ENCODE measurements at places on chromosomes 3 and 15.

DNA sequence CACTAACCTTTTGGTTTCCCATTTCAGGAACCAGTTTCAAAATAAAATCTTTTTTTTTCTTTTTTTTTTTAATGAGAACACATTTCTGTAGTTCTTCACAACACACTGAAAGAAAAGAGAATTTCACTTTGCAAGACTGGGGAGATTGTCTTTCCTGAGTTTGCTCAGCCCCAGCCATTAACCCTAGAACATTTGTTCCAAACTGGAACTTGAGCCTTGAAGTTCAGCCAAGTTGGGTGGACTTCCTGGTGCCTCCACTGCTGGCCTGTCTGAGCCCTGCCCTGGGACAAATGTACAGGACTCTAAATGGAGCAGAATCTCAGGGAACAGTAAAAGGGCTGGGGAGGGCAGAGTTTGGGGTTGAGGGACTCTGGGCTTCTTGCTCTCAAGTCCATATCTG is 196.4 kb upstream of the LPP start:
- no peak for DNase-seq
- H3K27ac ChIP-seq: no peak overlapping the region
- H3K4me3 ChIP-seq: no peak overlapping the region
- no peaks in the 10 kb centered on the region for H3K4me1 ChIP-seq
- no peaks in the 10 kb centered on the region for H3K27me3 ChIP-seq

GRCh38 chr15:79682851-79683288 is 213.9 kb downstream of the MTHFS start:
- DNase-seq: no peak
- H3K4me1 ChIP-seq: no peaks in the 10 kb centered on the region
- H3K36me3 ChIP-seq: no peaks in the 10 kb centered on the region
- no peak overlapping the region for H3K27ac ChIP-seq
- no peaks in the 10 kb centered on the region for H3K27me3 ChIP-seq

GRCh38 chr15:72502220-72502809 is 28.2 kb downstream of the ARIH1 start:
- DNase-seq: no peak
- no peaks in the 10 kb centered on the region for H3K4me1 ChIP-seq
- peaks cover 8% of the 10 kb centered on the region for H3K36me3 ChIP-seq
- H3K27me3 ChIP-seq: no peaks in the 10 kb centered on the region
- H3K4me3 ChIP-seq: no peak overlapping the region

- peaks cover 49% of the 10 kb centered on the region for H3K36me3 ChIP-seq
- H3K27me3 ChIP-seq: no peaks in the 10 kb centered on the region
- no peak overlapping the region for H3K4me3 ChIP-seq
- DNase-seq: no peak
Measured at GRCh38 chr3:44468572-44469520, 8.6 kb downstream of the ZNF445 start.

- H3K36me3 ChIP-seq: no peaks in the 10 kb centered on the region
- H3K4me3 ChIP-seq: no peak overlapping the region
- no peak overlapping the region for H3K27ac ChIP-seq
- H3K4me1 ChIP-seq: peaks cover 5% of the 10 kb centered on the region
Measured at GRCh38 chr3:173588556-173588955, 191.0 kb downstream of the NLGN1 start.

DNA sequence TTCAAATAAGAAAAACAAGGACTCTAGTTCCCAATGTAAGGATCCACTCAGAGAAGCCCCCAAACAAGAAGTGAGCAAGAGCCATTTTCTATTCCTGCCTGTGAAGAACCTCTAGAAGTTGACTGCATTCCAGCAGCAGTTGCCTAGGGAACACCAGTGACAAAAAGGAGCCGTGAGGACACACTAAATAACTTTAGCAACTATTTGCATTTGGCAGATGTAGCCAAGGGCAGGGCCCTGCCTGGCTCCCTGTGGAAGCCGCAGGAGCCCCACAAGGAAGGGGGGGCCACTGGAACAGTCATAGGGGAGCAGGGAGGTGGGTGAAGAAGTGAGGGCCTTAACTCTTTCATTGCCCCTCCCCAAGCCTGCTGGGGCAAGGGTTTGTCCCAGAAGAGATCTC is 470.2 kb upstream of the PROK2 start:
- H3K4me1 ChIP-seq: peaks cover 10% of the 10 kb centered on the region
- H3K4me3 ChIP-seq: no peak overlapping the region
- no peaks in the 10 kb centered on the region for H3K36me3 ChIP-seq
- no peak overlapping the region for H3K27ac ChIP-seq

- H3K4me1 ChIP-seq: no peaks in the 10 kb centered on the region
- no peak overlapping the region for H3K4me3 ChIP-seq
- no peaks in the 10 kb centered on the region for H3K36me3 ChIP-seq
- no peak overlapping the region for H3K27ac ChIP-seq
Measured at GRCh38 chr3:74564560-74564959, 49.9 kb downstream of the CNTN3 start.

DNA sequence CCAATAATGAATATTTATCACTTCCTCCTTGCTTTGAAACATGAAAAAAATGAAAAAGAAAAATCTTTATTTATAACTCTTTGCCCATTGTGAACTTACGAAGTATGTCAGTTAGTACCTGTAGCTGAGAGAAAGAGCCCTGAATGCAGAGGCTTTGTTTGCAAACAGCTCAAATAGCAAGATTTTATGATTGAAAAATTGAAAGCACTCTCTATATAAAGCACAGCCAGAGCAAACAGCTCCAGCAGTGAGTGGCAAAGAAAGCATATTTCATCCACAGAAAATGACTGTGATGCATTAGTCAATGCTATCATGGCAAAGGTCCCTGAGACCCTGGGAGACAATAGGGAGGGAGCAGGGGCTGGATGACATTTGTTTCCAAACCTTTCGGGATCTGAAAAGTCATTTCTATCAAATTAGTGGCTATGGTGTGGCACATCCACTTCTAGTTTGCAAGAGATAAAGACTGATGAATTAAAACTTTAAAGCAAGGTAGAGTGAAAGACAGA is 576.1 kb downstream of the OTOL1 start:
- no peak overlapping the region for H3K4me3 ChIP-seq
- no peak overlapping the region for H3K27ac ChIP-seq
- H3K4me1 ChIP-seq: no peaks in the 10 kb centered on the region

GRCh38 chr15:47136236-47136635 is 581.1 kb upstream of the SEMA6D start:
- no peak overlapping the region for H3K4me3 ChIP-seq
- DNase-seq: no peak
- H3K27ac ChIP-seq: no peak overlapping the region
- H3K27me3 ChIP-seq: no peaks in the 10 kb centered on the region

GRCh38 chr3:120503727-120504616 is 53.2 kb upstream of the FSTL1 start:
- H3K4me3 ChIP-seq: no peak overlapping the region
- H3K27me3 ChIP-seq: no peaks in the 10 kb centered on the region
- no peak overlapping the region for H3K27ac ChIP-seq
- peaks cover 3% of the 10 kb centered on the region for H3K4me1 ChIP-seq

- H3K36me3 ChIP-seq: no peaks in the 10 kb centered on the region
- no peak overlapping the region for H3K4me3 ChIP-seq
- H3K4me1 ChIP-seq: peaks cover 18% of the 10 kb centered on the region
- DNase-seq: no peak
Measured at GRCh38 chr15:98694161-98694560, 45.8 kb downstream of the IGF1R start.

- H3K27ac ChIP-seq: no peak overlapping the region
- no peak overlapping the region for H3K4me3 ChIP-seq
- no peak for DNase-seq
- no peaks in the 10 kb centered on the region for H3K36me3 ChIP-seq
- no peaks in the 10 kb centered on the region for H3K4me1 ChIP-seq
Measured at GRCh38 chr3:20013396-20013795, 1.3 kb upstream of the PP2D1 start.

DNA sequence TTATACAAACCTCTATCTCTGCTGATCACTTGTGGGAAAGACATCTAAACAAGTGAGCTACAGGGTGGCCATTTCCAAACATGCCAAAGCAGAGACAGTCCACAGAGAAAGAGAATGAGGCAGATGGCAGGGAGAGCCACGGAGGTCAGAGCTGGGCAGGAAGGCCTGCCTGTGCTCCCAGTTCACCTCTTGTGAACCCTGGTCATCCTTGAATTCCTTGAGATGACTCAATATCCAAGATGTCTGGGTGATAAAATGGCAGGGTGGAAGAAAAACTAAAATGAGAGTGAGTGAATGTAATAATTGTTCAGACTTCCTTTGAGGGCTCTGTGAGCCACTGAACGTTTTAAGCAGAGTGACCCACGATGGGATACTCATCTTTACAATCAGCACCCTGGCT is 104.8 kb downstream of the PLCH1 start:
- no peaks in the 10 kb centered on the region for H3K4me1 ChIP-seq
- no peak overlapping the region for H3K27ac ChIP-seq
- H3K36me3 ChIP-seq: no peaks in the 10 kb centered on the region

DNA sequence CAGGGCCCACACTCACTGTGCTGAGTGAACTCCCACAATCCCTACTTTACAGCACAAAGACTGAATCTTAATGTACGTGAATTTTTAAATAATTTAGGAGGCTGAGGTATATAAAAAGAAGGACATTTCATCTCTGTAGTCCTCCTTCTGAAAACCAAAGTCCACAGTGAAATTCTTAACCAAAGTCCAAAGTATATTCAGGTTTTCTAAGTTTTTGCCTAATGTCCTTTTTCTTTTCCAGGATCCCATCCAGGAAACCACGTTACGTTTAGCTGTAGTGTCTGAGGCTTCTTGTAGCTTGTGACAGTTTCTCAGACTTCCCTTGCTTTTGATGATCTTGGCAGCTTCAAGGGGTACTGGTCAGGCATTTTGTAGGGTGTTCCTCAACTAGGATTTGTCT is 44.5 kb downstream of the SCAP start:
- no peak overlapping the region for H3K27ac ChIP-seq
- H3K4me1 ChIP-seq: no peaks in the 10 kb centered on the region

DNA sequence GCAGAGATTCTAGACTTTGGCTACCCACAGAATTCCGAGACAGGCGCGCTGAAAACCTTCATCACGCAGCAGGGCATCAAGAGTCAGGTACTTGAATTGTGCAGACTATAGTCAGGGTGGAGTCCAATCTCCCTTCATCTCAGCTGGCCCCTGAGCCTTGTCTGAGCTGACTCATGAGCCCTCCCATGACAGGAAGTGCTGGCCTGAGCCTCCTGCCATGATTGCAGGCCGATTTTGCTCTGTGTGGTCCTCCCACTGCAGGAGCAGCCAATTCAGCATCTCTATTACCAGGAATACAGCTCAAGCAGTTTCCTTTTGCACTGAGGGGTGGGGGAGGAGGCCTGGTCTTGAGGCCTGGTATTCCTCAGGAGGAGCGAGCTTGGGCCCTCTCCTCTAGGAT is 5.5 kb downstream of the AP2M1 start:
- no peak overlapping the region for H3K27ac ChIP-seq
- no peaks in the 10 kb centered on the region for H3K27me3 ChIP-seq
- peaks cover 77% of the 10 kb centered on the region for H3K36me3 ChIP-seq
- H3K4me3 ChIP-seq: no peak overlapping the region

- no peaks in the 10 kb centered on the region for H3K27me3 ChIP-seq
- no peak for DNase-seq
- no peaks in the 10 kb centered on the region for H3K36me3 ChIP-seq
- H3K4me1 ChIP-seq: no peaks in the 10 kb centered on the region
- peak overlapping the region; percentile 7 for H3K27ac ChIP-seq
Measured at GRCh38 chr3:99957151-99957796, 139.6 kb downstream of the CMSS1 start.

DNA sequence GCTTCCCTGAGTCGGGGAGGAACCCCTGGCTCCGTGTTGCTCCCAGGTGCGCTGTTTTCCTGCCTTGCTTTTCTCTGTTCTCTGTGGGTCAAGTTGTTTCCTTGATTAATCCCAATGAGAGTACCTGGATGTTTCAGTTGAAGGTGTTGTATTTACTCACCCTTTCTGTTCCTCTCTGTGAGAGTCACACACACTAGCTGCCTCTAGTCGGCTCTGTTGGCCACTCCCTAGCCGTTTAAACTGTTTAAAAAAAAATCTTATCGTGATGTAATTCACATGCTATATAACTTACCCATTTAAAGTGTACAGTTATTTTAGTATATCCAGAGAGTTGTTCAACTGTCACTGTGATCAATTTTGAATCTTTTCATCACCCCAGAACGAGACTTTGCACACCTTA is 74.0 kb downstream of the AKAP13 start:
- no peaks in the 10 kb centered on the region for H3K36me3 ChIP-seq
- no peak for DNase-seq
- no peak overlapping the region for H3K27ac ChIP-seq
- H3K27me3 ChIP-seq: no peaks in the 10 kb centered on the region
- peaks cover 47% of the 10 kb centered on the region for H3K4me1 ChIP-seq
- no peak overlapping the region for H3K4me3 ChIP-seq

- no peaks in the 10 kb centered on the region for H3K27me3 ChIP-seq
- H3K36me3 ChIP-seq: no peaks in the 10 kb centered on the region
- H3K4me1 ChIP-seq: peaks cover 40% of the 10 kb centered on the region
- no peak overlapping the region for H3K27ac ChIP-seq
- DNase-seq: no peak
Measured at GRCh38 chr3:98777801-98778220, 14.7 kb downstream of the ST3GAL6 start.

GRCh38 chr15:99106417-99107220 is 1.7 kb downstream of the SYNM start:
- no peaks in the 10 kb centered on the region for H3K27me3 ChIP-seq
- peak overlapping the region; percentile 72 for H3K4me3 ChIP-seq
- H3K27ac ChIP-seq: peak overlapping the region; percentile 90
- H3K36me3 ChIP-seq: no peaks in the 10 kb centered on the region
- H3K4me1 ChIP-seq: peaks cover 10% of the 10 kb centered on the region
- DNase-seq: peak; percentile 84

DNA sequence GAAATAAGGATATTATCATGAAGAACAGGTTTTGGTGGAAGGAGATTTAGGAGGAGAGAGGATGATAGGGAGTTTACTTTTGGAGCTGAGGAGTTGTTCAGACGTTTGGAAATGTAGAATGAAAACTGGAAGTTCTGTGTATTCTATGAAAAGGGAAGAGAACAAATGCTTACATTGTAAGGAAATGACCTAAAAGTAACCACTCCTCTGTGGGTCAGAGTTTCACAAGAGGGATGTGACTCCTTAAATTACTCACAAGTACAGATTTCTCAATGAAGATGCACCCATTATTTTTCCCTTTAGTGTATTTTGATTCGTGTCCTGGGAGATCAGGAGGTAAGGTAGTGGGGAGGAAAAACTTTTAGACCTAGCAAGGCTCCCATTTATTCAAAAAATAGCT is 4.0 kb downstream of the RNF13 start:
- no peak for DNase-seq
- H3K4me1 ChIP-seq: peaks cover 52% of the 10 kb centered on the region
- no peak overlapping the region for H3K27ac ChIP-seq
- H3K27me3 ChIP-seq: no peaks in the 10 kb centered on the region

DNA sequence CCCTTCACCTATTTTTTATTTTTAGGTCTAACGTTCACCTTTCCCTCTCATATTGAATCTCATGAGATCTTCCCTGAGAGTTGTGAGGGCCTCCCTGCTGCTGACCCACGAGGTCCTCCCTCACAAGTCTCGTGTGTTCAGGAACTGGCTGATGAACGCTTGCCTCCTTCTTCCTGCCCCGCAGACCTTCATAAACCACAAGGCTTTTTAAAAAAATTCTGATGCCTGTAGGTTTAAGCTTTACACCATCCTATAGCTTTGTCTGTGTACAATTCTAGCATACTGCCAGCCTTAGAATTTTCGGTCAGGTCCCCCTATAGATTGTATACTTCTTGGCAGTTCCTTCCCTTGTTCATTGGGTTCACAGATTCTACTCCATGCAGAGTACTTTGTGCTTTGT is 50.5 kb downstream of the CHST2 start:
- DNase-seq: no peak
- no peak overlapping the region for H3K4me3 ChIP-seq
- H3K27ac ChIP-seq: peak overlapping the region; percentile 50
- H3K27me3 ChIP-seq: no peaks in the 10 kb centered on the region
